ENCODE measurements at places on chromosomes 6 and 20.

DNA sequence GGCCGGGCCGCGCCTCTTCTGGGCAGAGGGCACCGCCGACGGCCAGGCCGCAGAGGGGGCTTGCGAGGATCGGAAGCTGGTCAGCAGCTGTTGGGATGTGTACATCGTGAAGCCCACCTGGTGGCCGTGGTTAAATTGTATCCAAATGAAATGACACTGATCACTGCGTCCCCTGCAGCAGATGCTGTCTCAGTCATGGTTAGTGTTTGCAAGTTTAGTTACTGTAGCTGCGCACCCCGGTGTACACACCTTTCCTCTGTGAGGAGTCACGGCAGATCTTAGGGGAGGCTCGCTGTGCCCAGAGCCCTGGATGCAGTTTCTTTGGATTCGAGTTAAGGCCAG lies 653 bp downstream of the NAA20 start:
- DNase-seq = no peak

DNA sequence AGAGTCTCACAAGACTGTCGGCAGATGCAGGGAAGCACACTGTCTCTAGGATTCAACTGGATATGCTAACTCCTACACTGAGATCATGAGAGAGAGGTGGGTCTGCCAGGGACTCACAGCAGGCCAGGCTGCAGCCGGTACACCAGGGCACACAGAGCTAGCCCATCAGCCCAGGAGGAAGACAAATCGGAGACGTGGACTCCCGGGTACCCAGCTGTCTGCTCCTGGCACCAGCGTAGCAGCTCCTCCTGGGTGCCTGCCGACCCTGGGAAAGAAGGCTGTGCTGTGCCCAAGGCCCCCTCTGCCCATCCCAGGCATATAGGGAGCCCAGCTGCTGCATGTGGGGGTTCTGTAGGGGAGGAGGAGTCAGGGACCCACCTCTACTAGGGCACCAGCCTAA lies 7.0 kb downstream of the MICAL1 start:
- DNase-seq = no peak

DNA sequence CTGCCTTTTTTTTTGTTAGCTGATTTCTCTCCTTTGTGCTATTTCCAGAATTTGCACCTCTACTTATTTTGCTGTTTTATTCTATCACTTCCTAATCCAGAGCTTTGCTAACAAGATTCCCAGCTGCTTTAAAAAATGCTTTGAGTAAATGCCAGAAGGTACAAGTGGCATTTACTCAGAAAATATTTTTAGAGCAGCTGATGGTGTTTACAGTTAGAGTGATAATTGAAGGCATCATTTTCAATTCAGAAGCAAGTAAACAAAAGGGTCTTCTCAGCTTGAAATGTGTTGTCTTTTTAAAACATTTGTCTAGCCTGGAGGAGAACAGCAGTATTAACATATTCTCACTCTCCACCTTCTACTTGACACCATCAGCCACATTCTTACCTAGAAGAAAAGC lies 99.9 kb downstream of the OTOR start:
- no peak for DNase-seq

DNA sequence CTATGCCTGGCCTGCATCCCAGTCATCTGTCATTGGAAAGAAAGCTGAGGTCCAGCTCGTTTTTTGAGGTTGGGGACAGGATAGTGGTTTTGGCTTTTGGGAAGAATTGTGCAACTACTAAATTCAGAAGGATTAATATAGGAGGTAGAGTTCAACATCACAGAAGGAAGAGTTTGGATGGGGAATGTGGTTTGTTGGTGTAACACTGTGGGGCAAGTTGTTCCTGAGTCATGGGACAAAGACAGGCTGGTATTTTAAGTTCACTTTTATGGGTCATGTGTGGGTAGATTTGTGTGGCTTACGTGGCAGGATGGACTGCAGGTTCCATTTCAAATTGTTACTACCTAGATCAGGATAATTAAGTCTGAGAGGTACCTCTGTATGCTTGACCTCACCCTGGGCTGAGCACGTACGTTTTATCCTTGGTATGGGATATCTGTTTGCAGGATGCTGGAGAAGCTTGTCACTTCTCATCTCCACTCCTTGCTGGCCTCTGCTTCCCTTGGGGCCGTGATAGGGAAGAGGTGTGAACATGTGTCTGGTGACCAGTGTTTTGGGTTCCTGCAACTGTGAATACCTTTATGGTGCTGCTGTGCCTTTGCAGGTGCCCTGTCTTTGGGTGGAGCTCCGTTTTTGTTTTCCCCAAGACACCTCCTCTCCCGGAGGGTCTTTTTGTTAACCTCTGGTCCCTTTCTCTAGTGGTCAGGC lies 177.6 kb downstream of the JARID2 start:
- no peak for DNase-seq

DNA sequence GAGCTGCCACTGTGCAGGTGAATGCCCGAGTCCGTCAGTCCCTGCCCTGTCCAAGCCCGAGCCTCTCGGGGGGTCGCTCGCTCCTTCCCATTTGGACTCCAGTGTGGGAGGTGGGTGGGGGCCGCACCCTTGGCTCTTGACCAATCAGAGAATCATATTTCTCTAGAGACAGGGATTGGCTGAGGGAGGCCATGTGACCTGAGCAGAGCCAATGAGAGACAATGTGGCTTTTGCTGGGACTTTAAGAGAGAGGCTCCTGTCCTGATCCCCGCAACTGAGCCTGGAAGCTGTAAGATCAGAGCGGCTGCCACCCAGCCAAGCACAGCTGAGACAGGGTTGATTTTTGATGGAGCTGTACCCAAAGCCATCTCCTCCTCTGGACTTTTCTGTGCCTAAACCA lies 199.3 kb downstream of the TFAP2C start:
- DNase-seq = no peak

DNA sequence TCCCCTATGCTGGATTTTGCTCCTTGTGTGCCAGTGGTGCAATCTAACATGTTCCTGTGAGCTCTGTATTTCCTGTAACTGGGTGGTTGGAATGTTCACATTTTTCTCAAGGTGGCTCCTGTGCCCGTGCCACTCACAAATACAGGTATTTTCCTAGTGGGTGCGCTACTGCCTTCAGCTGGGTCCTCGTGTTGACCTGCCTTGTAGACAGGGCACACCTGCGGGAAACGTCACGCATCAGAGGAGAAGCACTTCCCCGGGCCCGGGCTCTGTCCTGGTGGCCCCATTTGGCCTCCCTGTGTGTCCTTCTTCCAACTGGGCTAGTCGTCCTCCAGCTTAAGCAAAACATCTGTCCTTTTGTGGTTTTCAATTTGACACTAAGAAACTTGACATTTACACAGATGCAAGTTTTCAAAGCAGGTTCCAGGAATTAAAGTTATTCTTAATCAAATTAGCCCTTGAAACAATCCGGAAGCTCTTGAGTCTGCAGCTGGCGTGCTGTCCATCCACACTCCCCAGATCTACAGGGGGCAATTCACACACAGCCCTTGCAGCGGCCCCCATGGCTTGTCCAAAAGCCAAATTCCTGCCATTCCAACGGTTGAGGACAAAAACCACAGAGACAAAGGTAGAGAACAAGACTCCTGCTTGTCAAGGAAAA lies 275.1 kb downstream of the CDC5L start:
- DNase-seq = no peak

DNA sequence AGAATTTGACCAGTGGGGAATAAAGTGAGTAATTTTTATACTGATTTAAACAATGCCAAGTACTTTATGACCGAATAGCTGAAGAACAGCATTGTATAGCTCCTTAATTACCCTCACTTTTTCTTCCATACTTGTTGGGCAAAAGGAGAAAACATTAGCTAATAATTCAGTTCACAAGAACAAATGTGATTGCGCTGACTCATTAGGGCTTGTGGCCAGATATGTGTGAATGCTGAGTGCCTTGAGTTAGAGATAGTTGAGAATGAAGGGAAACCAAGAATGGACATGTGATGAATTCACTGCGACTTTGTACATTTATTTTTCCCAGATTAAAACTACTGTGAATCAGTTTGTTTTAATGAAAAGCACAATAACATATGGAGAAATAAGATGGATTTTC lies 669.4 kb downstream of the TFAP2A start:
- DNase-seq = no peak

DNA sequence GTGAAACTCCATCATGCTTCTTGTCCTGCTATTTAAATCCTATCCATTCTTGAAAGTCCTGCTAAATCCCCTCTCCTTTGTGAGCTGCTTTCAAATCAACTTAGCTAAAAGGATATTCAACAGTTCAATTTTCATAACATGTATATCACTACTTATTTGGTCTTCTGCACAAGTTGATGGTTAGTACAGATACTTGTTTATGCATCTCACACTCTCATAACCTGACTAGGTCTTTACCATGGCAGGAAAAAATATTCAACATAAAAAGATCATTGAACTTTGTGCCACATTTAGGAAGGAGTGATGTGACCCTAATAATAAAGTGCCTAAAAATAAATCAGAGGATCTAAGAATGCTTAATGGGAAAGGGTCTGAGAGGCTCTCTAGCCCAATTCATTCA lies 148.2 kb downstream of the RALGAPA2 start:
- no peak for DNase-seq

DNA sequence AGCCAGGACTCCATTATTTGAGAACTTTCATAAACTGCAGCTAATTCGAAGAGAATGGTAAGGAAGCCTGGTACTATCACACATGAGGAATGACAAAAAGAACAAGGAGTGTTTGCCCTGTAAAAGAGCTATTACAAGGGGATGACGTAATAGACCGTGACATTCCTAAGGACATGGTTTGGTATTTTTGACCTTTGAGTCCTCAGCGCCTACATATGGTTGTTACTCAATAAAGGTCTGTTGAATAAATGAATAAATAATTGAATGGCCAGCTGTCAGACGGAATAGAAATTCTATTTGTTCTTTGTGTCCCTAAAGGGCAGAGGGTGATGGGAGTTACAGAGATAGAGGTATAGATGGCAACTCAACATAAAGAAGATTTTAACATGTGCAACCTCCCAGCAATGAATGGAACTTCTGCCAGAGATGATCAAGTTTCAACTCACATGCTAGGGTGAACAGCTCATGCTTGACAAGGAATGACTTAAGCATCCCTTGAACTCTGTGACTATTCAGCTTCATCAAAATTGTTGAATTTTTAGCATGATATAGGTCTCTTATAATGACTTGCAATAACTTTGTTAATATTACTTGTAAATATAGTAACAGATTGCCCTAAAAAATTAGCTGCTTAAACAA lies 115.4 kb downstream of the TENT5A start:
- DNase-seq = no peak

DNA sequence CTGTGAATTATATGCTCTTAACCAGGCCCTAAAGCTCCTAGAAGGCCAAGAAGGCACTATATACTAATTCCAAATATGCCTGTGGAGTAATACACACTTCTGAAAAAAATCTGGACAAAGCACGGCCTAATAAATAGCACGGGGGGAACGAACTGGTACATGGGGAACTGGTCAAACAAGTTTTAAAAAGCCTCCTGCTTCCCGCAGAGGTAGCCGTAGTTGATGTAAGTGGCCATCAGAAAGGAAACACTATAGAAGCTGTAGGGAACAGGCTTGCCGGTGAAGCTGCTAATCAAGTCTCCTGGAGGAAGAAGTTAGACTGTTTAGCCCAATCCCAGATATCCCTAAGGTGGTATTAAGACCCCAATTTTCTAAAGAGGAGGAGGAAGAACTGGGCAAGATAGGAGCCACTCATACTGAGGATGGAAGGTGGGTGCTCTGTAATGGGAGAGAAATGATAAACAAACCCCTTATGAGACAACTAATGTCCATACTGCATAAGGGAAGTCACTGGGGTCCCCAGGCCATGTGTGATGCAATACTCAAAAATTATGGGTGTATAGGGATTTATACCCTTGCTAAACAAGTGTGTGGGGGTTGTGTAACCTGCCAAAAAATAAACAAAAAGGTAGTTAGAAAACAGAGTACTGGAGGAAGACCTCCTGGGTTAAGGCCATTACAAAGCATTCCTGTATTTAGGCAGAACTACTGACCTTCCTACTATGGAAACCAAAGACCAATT lies 27.1 kb upstream of the ZNF318 start:
- DNase-seq = no peak

DNA sequence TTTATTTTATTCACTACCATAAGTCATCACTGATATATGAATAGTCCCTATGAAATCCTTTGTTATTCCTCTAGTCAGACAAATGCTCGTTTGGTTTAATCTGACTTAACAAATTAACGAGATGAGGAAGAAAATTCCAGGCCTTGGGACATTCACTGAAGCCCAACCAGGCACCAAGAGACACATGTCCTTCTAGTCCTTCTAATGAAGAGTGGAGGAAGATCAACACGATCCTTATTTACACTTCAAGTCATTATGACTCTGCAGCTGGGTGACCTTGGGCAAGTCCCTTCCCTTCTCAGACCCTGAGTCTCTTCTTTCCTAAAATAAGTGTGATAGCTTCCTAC lies 117.5 kb downstream of the CEBPB start:
- no peak for DNase-seq

DNA sequence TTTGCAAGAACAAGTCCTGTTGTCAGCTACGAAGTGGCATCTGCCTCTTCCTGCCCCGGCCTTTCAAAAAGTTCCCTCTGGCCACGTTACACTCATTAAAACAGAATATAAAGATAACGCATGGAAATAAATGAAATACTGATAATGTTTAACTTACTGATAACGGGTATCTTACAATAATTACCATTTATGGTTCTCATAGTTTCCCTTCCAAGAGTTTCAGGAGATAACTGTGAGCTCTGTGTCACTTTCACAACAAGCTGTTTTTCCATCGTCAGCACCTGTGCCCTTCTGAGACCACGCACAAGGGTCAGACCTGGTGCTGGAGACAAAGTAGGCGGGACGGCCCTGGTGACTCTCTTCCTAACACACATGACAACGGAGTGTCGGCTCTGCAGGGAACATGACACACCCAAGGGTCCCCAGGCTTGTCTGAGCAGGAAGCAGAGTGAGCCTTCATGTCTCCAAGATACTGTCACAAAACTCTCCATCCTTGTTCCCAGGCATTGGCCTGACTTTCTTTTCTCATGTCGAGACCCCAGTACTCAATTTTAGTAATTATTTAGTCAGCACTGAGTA lies 86.2 kb upstream of the THBS2 start:
- no peak for DNase-seq

GRCh38 chr6:42120895-42121865 lies 21.2 kb downstream of the C6orf132 start:
- no peak for DNase-seq

DNA sequence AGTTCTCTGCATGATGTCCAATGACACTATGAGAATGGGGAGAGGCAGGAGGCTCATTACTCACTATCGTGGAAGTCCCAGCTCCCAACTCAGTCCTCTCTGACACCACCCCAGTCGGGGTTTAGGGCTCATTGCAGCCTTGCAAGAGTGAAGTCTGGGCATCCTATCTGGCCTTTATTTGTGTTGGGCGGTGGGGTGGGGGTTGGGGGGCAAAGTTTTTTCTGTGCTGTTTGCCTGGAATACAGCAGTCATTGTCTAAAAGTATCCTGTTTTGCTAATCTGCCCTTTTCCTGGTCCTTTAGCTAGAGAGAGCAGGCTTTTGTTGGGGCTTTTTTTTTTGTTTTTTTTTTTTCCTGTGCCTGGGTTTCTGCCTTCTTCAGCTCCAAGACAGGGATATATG lies 174.2 kb downstream of the MYLK4 start:
- DNase-seq = no peak

- DNase-seq = no peak
These were observed 258.0 kb downstream of the KHDC1L start for GRCh38 chr6:72967329-72967728.
